HS-27A (cell line): ENCODE measurements at places on chromosomes 7 and 10.

DNA sequence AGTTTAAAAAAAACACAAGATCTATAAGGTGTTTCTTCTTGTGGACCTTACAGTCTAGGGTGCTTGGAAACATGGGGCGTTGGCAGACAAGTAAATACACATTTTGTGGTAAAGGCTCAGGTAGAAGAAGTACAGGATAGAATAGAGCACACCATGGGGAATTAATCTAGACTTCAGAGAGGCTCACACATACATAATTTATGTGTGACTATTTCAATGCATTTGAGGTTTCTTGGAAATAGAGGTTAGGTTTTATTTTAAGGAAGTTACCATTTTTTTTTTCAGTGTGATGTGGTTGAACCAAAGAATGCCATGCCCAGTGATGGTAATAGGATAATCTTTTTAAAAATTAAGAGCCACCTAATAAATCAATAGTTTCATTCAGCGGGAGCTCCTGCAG is 12.8 kb downstream of the CFTR start:
- no peak for DNase-seq

GRCh38 chr7:111990643-111991042 is 215.6 kb downstream of the DOCK4 start:
- no peak for DNase-seq

- DNase-seq = no peak
Measured at GRCh38 chr7:131898418-131898817, 342.0 kb upstream of the PODXL start.

- no peak for DNase-seq
Measured at GRCh38 chr10:59876695-59877094, 29.7 kb downstream of the CCDC6 start.

DNA sequence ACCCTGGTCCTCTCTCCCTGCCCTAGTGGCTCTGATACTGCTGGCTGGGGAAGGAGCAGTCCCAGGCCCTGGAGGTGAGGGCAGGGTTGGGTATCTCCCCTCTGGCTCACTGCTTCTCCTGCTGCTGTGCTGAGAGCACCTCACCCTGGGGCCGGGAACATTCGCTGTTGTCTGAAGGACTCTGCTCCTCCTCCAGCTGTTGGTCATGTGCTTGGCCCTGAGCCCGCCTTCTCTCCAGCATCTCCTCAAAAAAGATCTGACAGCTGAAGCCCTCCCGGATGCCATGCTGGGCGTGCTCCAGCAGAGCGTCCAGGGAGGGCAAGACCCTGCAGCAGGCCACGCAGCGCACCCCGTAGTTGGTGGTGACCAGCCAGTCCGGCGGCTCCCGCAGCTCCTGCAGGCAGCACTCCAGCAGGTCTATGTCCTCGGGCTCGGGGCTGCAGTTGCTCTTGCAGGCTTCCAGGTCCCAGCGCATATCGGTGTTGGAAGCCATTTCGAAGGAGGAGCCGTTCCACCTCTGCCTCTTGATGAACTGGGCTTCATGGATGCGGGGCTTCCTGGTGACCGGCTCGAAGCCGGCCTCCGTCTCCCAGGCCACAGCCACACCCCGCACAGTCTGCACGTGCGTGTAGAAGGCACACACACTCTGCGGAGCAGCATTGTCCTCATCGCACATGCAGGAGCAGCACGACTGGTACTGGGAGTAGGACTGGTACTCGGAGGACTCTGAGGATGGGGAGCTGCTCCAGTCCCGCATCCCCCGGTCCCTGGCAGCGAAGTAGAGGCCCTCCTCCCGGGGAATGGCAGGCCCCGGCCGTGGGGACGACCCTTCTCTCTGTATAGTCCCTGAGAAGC is 2.1 kb downstream of the FAM170B start:
- DNase-seq = no peak

DNA sequence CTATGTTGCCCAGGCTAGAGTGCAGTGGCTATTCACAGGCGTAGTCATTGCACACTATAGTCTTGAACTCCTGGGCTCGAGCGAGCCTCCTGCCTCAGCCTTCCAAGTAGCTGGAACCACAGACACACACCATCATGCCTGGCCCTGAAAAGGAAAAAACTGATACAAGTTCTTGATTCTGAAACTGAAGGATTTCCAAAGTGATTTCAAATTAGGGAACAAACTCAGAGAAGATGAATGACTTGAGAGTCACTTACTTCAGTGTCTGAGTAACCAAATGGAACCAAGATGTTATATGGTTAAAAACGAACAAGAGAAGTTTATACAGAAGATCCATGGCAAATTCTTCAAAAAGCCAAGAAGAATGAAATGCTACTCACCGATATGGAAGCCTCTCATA is 14.4 kb downstream of the CWF19L1 start:
- no peak for DNase-seq
